NCI-H1105 treated with DMSO at 0.1 percent for 48 hours (cell line): ENCODE measurements at places on chromosomes 4 and X.

DNA sequence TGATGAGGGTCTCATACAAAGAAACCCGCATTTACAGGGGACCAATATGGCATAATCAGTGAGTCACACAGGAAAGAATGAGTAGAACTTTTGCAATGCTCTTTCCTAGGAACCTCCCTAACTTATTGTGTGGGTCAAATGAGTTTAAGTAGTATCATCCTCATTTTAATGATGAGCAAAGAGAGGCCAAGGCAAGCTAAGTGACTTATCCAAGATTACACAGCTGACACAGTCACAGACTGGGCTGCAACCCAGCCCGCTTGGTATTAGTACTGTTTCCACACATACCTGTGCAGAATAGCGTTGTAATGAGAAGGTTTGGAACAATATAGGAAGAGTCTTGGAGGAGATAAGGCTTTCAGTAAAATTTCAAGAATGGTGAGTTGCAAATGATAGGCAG is 91.0 kb upstream of the PPP1R2C start:
- DNase-seq, result no peak

DNA sequence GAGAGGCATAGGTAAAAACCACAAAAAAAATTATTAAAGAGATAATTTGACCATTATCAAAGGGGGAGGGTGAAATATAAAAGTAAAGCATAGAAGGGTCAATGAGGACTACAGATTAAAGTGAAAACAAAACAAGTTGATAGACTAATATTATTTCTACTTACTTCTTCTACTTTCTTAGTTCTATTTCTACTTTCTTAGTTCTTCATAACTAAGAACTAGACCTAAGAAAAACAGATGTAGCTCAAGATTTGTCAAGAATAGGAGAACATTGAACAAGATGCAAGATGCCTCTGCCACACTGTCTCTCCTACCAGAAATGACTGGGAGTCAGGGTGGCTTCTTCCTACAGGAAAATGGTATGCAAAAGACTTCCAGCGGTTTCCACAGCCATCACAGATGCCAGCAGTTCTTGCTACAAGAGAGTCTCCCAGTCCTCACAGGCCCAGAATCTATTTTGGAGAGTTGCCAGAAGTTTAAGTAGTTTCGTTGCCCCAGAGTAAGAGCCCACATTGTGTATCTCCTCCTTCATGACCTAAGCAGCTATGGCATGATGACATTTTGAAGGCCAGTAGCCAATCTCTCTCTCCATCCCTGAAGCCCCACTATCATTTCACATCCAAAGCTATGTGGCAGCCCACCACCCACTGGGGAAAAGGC is 42.9 kb upstream of the DDX60 start:
- DNase-seq, result no peak

DNA sequence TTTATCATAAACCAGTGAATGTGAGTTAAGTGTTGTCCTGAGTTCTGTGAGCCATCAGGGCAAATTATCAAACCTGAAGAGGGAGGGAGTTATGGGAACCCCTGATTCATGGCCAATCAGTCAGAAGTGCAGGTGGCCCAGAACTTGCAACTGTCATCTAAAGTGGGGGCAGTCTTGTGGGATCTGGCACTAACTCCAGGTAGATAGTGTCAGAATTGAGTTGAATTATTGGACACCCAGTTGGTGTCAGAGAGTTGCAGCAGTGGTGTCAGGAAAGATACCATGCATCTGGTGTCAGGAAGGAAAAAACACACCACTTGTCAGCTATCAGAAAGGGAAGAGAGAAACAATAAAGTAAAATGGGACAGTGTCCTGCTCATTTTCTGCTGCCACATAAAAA is 8.4 kb downstream of the CORIN start:
- DNase-seq, result no peak

GRCh38 chrX:16963216-16963615 is 16.8 kb downstream of the REPS2 start:
- DNase-seq, result no peak

- DNase-seq, result no peak
Observed at GRCh38 chr4:122379239-122379638, 428 bp downstream of the ADAD1 start.

DNA sequence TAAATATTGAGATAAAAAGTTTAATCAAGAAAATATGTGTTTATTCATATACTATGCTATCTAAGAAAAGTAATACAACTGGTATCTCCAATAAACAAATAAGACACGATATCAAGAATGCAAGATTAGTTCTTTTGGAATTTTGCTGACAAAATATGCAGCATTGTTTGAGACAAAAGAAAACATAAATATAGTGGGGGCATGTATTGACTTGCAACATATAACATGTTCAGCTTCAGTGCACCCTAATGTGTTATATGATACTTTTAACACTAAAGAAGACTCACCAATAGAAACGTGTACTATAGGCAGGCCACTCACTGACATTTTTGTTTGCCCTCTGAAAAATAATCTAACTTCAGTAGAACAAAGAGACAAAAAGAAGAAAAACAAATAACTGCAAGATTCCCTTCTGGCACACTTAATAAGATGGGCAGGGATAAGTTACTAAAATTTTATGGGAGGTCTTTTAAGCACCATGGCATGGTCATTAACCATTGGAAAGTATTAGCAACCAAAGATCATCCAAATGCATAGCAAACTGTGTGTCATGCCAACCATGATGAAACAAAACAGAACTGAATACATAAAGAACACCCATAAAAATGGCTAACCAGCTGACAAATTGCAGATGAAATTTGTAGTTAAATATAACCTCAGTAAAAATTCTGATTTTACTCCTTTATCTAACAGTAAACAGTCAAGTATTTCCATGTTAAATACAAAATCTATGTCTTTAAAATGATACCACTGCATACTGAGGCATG is 447.9 kb upstream of the FAM241A start:
- no peak for DNase-seq

DNA sequence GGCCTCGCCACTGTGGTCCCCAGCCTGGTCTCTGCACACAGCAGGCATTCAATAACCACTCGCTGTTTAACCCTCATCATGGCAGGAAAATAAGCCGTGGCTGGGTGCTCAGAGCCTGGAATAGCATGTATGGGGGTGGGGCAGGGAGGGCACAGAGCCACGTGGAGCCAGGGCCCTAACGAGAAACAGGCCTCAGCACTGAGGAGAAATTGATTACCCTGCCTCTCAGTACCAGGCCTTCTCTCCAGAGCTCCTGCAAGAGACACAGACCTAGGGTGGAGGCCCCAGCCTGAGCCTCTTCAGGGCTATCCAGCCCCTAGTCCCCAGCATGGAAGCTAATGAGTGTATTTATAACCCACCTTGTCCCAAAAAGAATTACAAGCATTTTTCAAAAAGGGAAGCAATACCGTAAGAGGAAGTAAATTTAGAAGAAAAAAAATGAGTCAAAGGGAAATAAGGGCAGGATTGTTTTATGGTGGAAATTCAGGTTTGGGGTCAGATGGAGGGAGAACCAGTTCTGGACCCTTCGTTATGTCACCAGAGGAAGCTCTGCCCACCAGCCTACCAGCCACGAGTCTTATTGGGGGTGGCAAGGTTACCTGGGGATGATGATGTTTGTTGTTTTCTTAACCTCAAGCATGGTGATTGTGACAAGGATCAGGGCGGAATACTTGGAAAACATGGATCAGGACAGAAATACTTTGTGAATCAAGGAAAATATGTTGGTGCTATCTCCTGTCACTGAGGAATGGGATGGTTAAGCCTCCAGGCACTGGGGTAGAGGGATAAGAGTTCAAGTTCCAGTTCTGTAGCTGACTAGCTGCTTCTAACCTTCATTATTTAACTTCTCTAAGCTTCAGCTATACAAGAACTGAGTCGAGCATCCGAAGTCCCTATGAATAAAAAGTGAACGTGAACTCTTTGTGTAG is 101.9 kb upstream of the RBPJ start:
- no peak for DNase-seq

- no peak for DNase-seq
Observed at GRCh38 chrX:151543706-151544105, 19.8 kb upstream of the PASD1 start.

DNA sequence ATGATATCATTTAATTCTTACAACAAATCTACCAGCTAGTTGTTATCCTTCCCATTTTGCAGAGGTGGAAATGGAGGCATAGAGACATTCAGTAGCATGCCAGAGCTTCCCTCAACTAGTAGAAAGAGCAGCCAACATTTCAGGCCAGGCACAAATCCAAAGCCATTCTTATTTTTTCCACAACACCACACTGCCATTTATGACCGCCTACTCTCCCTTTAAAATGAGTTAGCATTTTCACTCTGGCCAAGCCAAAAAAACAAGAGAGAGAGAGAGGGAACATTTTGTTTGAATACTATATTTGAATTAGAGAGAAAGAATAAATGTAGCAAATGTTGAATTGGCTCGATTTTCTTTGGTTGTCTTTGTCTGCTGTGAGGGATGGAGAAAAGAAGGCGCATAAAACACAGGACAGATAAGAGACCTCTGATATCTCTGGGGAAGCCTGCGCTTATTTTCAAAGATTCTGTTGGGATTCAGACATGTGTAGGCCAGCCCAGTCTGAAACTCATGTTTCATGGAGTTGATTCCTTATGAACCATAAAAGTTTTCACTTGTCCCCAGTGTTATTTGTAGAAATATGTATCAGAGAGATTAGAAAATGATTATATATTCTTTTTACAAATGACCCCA is 265.7 kb downstream of the RAB28 start:
- DNase-seq, result no peak

GRCh38 chrX:153549231-153549630 is 31.8 kb downstream of the ATP2B3 start:
- no peak for DNase-seq

- DNase-seq, result no peak
Observed at GRCh38 chr4:156889616-156890594, 81.7 kb downstream of the PDGFC start.

DNA sequence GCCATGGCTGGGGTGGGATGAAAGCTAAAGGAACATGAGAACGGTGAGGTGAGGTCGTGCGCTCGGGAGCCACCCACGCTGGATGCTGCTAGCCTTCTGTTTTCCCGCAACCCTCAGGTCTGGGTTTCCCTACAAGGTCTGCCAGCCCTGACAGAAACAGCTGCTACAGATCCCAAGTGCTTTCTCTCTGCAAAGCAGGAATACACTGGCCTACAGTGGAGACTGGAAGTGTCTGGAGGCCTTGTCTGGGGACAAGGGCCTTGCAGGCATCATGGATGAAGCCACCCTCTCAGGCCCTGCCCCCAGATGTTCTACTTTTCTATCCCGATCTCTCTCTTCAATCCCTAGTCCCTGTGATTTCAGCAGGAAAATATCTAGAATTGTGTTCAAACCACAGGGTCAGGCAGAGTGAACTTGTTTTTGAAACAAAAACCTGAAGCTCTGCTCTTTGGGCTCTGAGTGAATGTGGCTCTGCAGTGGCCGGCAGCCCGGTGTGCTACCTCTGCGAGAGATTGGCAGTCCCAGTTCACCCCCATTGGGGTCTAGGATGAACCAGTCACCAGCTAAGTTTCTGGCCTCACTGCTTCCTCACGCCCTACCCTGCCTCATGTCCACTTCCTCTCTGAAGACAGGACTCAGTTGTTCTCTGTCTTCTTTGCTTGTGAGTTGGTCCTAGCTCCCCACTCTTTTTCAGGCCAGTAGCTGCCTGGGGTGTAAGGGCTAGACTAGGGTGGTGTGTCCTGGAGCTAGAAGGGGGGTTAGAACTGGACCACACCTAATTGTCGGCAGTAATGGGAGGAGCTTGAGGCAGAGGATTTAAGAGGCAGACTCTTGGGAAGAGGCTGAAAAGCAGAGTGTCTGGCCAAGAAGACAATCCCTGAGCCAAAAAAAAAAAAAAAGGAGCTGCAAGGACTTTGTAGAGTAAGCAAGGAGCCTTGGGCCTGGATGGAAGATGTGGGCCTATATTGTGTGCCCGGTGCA is 89.6 kb downstream of the RTL5 start:
- DNase-seq, result no peak

DNA sequence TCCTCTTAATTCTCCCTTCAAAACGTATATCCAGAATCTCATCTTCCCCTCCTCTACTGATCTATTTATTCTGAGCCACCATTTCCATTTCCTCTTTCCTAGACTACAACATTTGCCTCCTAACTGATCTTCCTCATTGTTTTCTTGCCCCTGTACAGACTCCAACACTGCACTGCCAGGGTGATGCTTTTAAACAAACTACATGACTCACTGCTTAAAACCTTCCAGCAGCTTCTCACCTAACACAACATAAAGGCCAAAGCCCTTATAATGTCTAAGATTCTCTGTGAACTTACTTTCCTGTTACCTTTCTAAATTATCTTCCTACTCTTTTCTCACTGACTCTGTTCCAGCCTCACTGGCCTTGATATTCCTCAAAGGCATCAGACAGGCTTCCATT is 161.0 kb upstream of the HS3ST1 start:
- DNase-seq, result no peak

- DNase-seq, result no peak
Observed at GRCh38 chr4:56752985-56753384, 68.5 kb downstream of the SPINK2 start.

DNA sequence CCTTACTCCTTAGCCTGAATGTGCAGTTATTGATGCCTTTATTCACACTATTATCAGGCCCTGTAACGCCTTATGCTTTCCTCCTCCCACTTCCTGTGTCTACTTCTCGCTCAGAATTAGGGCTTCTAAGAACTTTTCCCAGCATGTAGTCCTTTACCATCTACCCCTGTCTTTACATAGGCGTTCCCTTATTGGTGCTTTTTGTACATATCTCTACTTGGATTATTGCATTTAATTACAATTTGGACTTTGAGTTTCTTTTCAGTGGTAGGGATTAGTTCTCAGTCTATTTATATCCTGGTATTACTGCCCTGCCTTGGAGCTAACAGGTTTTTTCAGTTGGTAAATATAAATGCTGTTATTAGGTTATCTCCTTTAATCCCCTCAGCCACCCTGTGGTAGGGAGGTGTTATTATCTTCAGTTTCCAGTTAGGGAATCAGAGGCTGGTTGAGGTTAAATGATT is 84.0 kb downstream of the RBPJ start:
- DNase-seq, result no peak

DNA sequence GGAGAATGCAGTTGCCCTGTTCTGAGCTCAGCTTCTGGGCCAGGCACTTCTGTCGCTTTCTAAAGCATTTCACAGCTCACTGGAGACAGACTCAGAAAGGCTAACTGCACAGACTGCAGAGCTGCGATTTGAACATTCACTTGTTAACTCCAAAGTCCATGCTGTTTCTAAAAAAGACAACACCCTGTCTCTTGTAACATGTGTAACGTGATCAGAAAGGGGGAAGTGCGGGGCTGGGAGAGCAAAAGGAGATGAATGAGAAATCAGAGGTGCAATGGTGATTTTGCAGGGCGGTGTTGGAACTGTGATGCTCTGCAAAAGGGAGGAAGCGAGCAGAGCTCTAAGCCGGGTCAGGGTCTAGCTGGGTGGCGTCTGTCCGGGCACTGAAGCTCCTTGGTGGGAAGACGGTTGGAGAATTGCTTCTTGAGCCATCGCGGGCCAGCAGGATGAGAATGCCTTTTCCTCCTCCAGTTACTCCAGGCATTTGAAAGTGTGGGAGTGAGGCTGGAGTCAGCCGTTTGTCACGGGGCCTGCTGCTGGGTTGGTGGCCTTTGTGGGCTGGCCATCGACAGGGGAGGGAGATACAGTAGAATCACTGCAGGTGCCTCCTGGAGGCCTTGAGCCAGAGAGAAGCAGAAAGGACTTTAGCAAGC is 20.3 kb downstream of the TBC1D14 start:
- no peak for DNase-seq
